Pancreas (tissue), 10 donors: ENCODE measurements at places on chromosomes 6 and 20.

- DNase-seq, result no peak
Measured at GRCh38 chr6:25499615-25500235, 152.3 kb upstream of the SCGN start.

GRCh38 chr6:145544041-145544440 is 191.3 kb downstream of the EPM2A start:
- no peak for DNase-seq

- no peak for DNase-seq
Measured at GRCh38 chr6:111625099-111625416, 19.4 kb upstream of the TRAF3IP2 start.

DNA sequence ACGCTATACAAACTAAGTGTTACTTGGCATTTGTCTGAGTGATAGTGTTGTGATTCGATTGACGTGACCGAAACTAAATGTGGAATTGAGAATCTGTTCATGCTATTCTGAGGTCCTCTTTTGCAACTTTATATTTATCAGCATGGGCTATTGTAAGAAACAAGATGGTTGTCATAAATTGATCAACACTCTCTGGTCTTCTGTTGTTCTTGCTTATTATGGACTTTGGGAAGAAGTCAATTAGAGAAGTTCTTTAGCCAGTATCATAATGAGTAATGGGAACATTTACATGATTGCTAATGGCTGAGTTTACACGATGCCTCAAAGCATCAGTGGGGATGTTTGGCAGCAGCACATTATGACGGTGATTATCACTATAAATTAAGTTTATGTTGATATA is 195.0 kb downstream of the CD83 start:
- no peak for DNase-seq

- no peak for DNase-seq
Measured at GRCh38 chr20:64149809-64150560, 14.3 kb upstream of the MYT1 start.

- DNase-seq, result no peak
Measured at GRCh38 chr6:6652932-6653331, 64.4 kb downstream of the LY86 start.

- DNase-seq, result peak; percentile 60
Measured at GRCh38 chr20:542777-543368, 717 bp downstream of the CSNK2A1 start.

DNA sequence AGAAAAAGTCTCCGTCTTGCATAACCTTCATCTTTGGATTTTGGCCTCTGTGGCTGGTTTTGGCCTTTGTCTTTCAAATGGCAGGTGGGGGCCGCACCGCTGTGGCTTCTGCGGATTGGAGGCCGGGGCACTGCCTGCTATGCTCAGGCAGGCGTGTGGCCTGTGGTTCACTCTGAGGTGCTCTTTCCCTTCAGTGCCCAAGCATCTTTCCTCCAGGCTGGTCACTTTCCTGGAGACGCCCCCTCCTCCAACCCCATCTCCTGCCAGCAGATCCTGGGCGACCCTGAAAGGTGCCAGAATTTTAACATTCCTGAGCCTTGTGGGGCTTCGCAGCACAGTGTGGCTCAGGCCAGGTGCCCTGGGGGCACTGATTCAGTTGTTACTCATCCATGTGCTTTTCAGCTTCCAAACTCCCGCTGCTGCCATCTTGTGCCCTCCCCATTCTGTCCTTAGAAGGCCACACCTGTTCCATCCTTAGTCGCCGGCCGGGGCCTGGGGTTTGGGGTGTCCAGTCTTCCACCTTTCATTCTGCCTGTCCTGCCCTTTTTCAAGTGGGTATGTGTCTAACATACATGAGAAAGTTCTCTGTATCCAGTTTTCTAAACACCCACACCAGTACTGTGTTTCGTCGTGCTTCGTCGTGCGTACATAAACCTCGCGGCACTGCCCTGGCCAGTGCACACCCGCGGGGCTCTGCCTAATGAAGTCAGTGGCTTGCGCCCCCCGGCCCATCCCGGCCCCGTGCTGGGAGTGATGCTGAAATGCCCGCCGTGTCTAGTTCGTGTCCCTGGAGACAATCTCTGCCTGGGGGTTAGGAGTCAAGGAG is 12.1 kb downstream of the SS18L1 start:
- DNase-seq, result no peak

GRCh38 chr20:52062452-52063209 is 128.9 kb downstream of the ZFP64 start:
- DNase-seq, result no peak

GRCh38 chr6:722077-722524 is 29.2 kb upstream of the EXOC2 start:
- peak; percentile 53 for DNase-seq

- no peak for DNase-seq
Measured at GRCh38 chr6:112235956-112236355, 18.4 kb downstream of the LAMA4 start.

DNA sequence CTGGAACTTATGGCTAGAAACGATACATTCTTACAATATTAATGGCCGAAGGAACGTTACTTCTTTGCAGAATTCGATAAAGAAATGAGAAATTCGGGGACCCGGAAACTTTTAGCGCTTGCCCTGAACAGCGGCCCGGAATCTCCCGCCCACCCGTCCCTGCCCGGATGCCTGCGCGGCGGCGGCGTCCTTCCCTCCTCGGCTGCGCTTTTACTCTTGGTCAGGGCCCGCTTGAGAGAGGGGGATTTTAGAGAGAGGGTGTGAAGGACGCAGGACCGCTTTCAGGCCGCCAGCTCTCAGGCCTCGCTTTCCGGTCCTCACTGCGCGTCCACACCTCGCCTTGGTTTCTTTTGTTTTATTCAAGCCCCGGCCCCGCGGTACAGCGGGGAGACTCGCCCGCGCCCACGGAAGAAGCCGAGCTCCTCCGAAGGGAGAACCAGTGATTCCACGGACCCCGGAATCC is 243.7 kb downstream of the ARID1B start:
- no peak for DNase-seq

- DNase-seq, result no peak
Measured at GRCh38 chr6:108009894-108010293, 51.9 kb upstream of the SEC63 start.

DNA sequence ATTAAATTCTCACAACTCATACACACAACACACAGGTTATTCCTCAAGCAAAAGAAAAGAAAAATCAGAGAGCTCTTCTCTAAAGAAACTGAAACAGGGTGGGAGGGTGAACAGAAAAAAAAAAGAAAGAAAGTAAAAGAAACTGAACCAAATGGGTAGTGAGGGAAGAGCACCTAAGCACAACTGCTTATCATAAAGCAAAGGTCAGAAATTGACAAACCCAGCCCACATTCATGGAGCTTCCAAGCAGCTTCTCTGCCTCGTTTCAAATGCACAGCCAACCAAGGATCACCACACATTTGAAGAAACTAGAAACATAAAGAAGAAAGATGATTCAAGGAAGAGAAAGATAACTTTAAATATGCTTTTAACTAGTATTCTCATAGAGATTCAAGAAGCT is 90.5 kb downstream of the RNGTT start:
- DNase-seq, result no peak

DNA sequence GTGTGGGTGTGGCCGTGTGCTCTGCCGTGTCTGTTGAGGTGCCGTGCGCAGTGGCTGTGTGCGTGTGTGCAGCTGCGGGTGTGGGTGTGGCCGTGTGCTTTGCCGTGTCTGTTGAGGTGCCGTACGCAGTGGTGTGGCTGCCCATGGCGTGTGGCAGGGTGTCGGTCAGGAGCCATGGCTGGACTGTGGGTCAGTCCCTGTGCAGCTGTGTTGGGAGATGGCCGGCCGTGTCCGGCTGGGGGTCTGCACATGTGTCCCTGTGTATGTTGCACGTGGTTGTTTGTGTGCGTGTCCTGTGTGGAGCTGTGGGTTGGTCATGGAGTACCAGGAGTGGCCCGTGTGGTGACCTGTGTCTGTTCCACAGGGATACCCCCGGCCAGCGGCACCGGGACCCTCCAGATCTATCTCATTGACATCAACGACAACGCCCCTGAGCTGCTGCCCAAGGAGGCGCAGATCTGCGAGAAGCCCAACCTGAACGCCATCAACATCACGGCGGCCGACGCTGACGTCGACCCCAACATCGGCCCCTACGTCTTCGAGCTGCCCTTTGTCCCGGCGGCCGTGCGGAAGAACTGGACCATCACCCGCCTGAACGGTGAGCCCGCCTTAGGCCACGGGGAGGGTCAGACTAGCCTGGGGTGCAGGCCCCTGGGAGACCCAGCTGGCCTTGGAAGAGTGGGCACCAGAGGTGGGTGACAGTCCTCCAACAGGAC is 137.7 kb downstream of the TAF4 start:
- no peak for DNase-seq

- no peak for DNase-seq
Measured at GRCh38 chr6:85128781-85129180, 321.1 kb upstream of the NT5E start.

DNA sequence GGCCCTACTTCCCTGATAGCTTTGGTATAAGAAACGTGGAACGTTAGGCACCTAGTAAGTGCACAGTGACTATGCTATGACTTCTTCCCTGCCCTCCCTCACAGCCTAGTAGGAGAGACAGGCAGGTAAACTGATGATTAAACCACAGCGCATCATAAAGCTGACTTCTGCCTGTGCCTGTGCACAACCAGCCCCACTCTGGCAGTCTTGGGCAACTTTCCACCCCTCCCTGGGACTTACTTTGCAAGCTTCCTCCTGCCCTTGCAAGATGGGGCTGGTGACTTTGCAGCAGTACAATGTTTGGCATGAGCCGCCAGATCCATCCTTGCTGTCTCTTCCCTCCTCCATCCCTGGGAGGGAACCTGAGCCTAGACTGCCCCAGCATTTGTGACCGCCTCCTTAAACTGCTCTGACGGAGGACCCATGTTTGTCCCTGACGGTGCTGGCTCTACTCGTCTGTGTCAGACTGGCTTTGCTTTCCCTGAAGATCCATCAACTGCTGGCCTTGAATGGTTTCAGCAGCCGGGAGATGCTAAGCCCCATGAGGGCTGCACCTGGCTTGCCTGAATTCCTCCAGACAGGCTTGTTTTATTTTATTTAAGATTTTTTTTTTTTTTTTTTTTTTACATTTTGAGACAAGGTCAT is 36.1 kb downstream of the EFCAB8 start:
- DNase-seq, result no peak

GRCh38 chr6:167031082-167031709 is 32.0 kb downstream of the CEP43 start:
- DNase-seq, result no peak

GRCh38 chr6:7541175-7542064 is at the start of gene DSP:
Gene DSP, plus strand, starts transcription at chr6:7541671. Its CDS starts 245 bp downstream, at chr6:7541916.
- DNase-seq, result peak; percentile 90

DNA sequence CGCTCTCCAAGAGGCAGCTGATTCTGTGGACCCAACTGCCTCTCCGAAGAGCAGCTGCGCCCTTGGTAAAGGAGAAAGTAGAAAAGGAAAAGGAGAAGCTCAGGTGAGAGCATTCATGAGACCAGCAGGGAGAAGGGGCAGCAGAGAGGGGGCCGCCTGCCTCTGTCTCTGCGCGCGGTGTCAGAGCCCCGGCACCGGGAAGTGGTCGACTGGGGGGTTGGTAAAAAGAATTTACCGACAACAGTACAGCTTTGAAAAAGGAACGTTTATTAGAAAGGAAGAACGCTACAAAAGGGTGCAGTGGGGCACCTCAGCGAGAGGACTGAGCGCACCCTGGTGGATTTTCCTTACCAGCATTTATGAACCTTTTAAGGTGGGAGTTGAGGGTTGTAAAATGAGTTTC is 61.9 kb downstream of the GPR6 start:
- peak; percentile 3 for DNase-seq

- no peak for DNase-seq
Measured at GRCh38 chr20:17538517-17539170, 7.5 kb upstream of the BFSP1 start.

DNA sequence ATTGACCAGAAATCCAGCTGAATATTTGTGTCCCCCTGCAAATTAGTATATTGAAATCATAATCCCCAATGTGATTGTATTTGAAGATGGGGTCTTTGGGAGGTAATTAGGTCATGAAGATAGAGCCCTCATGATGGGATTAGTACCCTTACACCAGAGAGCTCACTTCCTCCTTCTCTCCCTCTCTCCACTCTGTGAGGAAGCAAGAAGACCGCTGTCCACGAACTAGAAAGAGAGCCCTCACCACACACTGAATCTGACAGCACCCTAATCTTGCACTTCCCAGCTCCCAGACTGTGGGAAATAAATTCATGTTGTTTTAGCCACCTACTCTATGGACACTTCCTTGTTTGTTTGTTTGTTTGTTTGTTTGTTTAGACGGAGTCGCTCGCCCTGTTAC is 11.9 kb upstream of the PLAGL1 start:
- no peak for DNase-seq

DNA sequence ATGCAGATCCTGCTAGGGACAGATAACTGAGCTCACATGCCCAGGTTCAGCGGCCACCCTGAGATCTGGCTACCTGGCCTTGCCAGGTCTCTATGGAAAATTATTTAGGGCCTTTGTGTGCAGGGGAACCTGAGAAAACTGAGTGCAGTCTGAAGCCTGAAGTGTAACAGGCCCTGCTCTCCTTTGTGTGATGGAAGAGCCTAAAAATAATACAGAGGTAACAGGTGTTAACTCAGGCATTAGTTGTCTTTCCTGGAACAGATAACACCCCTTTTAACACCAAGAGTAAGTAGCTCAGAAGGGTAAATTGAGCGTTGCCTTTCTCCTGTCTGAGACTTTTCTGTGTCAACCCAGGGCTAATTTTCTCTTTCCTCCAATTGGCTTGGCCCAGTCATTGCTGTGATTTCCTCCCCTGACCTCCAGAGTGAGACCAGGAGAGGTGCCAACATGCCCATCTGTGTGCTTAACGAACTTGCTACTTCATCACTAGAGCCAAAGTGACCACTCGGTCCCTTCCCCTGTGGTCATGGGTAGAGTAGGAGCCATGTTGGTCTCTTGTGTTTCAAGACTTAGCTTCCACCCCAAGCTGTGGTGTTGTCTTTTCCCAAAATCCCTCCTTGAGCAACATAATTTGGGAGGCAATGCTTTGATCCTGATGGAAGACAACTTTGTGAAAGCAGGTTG is 304.4 kb upstream of the JAG1 start:
- no peak for DNase-seq

GRCh38 chr20:42093542-42094440 is 475.6 kb upstream of the CHD6 start:
- DNase-seq, result peak; percentile 23

- no peak for DNase-seq
Measured at GRCh38 chr6:32114796-32115195, 5.7 kb upstream of the TNXB start.
